ENCODE measurements at places on chromosomes 3 and 15. TPM values are rescaled to one million over a fixed set of nuclear protein-coding genes. Genes with fewer than 3 reads are reported as not detected.

DNA sequence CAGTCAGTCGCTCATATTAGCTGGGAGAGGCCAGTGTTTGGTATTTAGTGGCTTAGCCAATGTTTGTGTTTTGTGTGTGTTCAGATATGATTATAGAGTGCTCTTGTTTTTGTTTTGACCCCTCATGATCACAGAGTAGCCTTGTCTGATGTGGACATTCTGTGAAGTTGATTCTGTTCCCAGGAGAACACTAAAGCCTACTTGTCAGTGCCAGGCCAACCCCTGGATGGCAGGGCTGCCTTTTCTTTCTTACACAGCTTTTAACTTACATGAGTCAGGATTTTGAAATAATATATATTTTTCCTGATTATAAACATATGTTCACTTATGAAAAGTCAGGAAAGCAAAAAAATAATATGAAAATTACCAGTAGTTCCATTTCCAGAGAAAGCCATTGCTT, 11.9 kb downstream of the CFAP161 start:
- DNase-seq, result no peak

- DNase-seq, result no peak
Measured at GRCh38 chr3:152731511-152731910, 103.4 kb upstream of the P2RY1 start.

GRCh38 chr15:74138642-74139041, 8.3 kb downstream of the ISLR2 start:
- no peak for DNase-seq

DNA sequence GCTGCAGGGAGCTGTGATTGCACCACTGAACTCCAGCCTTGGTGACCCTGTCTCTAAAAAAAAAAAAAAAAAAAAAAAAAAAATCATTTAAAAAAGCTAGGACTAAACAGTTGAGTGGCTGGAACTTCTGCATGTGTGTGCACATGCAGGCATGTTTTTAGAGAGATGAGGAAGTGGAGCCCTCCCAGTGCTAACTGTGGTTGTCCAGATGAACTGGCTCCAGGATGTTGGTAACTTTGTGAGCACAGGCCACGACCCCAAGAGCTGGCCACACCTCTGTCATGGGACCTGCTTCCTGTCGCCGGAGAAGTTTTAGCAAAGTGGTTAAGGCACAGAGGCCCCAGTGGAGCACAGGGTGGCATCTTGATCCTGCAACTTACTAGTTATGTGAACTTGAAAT, 27.0 kb downstream of the CHCHD6 start:
- no peak for DNase-seq

The CADM2 gene
- 0.38 TPM for total RNA-seq

DNA sequence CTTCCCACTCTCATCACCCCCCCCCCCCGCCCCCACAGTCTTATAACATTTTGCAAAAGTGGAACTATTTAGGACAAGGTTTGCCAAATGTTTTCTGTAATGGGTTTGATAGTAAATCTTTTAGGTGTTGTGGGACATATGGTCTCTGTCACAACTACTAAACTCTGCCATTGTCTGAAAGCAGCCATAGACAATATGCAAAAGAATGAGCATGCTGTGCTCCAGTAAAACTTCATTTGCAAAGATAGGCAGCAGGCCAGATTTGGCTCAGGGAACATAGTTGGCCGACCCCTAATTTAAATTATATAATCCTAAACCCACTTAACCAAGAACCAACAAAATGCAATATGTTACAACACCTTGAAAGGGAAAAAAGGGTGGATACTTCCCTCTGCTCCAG, 46.4 kb downstream of the TIPARP start:
- DNase-seq, result no peak

- DNase-seq, result no peak
Measured at GRCh38 chr15:64224511-64224910, 61.7 kb upstream of the PPIB start.

DNA sequence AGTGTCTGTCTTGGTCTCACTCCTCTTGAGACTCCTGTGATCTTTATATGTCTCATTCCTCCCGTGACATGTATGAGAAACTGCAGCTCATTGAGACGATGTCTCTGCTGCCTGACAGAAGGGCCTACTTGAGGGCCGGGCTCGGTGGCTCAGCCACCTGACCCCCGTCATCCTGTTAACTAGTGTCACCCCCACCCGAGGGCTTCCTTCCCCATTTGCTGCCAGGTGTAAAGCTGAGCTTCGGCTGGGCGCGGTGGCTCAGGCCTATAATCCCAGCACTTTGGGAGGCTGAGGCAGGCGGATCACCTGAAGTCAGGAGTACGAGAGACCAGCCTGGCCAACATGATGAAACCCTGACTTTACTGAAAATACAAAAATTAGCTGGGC, 12.7 kb downstream of the SEMA4B start:
- DNase-seq, result no peak

DNA sequence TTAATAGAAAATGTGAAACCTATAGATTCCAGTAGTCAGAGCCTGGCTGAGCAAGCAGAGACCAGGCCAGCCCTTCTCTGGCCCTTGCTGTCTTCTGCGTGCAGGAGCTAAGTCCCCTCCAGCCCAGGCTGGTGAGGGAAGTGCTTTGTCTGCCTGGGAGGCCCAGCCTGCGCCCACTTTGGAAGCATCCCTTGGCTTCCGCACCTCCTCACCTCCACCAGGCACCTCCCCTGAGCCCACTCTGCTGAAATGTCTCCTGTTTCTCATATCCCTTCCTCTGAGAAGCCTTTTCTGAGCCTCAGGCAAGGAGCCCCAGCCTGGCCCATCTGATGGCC, 45.3 kb downstream of the ALDH1L1 start:
- DNase-seq, result no peak

The SAMMSON gene
- not detected for total RNA-seq

DNA sequence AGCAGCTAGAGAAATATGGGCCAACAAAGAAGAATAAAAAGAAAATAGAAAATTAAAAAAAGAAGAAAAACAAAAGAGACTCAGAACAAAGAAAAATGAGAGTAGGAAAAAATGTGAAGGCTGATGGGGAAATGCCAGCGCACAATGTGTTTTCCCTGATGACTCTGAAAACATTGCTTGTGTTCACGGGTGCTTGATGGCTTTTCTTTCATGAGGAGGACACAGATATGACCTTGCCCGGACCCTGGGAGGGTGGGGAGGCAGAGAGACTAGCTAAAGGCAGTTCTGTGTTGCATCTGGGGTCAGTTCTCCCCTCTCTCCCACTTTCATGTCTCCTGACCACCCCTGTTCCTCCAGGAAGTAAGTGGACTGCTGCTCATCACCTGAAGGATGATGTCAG, 125.9 kb downstream of the MOBP start:
- DNase-seq, result no peak

GRCh38 chr3:195129644-195130492, 141.1 kb downstream of the XXYLT1 start:
- no peak for DNase-seq

The ATP13A4 gene
- 3.0 TPM for total RNA-seq

- no peak for DNase-seq
Measured at GRCh38 chr15:47997195-47998080, 123.4 kb upstream of the SLC24A5 start.

GRCh38 chr15:36905908-36906307, 194.4 kb downstream of the MEIS2 start:
- DNase-seq, result no peak

The NUP210 gene
- total RNA-seq, result 149 TPM

The PEX5L gene
- total RNA-seq, result not detected

GRCh38 chr15:63107895-63108546, 13.6 kb upstream of the LACTB start:
- DNase-seq, result no peak

Measured in CD4-positive, alpha-beta memory T cell (primary cell).